ENCODE measurements at places on chromosomes 1 and 21.

DNA sequence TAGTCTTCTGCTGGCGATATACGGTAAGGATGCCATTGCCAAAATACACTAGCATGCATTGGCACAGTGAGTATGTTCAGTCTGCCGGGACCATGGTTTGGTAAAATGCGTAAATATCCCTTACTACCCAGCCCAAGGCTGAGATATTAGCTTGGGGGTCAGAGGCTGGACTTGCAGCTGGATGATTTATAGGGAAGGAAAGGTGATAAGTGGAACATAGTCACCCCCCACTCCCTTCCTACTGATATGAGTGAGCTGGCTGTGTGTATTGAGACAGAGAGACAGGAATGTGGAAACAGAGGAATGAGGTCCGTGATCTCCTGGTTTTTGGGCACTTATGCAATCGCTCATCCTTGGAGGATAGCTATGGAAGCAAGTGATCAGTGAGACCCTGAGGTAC is 642.8 kb downstream of the KCNT2 start:
- DNase-seq, result no peak

DNA sequence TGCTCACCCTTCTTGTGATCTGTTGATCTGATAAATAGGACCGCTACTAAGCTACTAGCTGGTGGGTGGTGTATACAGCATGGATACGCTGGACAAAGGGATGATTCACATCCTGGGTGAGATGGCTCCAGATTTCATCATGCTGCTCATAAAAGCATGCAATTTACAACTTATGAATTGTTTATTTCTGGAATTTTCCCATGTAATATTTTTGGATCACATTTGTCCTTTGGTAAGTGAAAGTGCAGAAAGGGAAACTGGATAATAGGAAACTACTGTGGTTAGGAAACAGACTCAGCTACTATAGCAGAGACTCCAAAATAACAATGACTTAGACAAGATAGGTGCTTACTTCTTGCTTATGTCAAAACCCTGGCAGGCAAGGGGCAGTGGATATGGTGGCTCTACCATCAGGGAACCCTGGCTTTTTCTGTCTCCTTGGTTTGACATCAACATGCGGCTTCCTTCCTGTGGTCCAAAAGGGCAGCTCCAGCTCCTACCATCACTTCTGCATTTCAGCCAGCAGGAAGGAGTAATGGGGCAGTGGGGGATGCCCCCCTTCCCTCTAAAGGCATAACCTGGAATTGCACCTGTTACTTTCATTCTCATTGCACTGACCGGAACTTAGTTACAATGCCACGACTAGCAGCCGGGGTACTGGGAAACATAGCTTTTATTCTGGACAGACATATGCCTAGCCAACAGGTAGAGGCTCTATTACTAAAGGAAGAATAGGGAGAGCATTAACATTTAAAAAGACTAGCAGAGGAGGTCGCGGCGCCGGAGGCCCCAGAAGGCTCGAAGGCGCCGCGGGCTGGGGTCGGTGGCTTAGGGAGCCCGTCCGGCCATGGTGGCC is 13.8 kb upstream of the AK2 start:
- DNase-seq, result no peak

DNA sequence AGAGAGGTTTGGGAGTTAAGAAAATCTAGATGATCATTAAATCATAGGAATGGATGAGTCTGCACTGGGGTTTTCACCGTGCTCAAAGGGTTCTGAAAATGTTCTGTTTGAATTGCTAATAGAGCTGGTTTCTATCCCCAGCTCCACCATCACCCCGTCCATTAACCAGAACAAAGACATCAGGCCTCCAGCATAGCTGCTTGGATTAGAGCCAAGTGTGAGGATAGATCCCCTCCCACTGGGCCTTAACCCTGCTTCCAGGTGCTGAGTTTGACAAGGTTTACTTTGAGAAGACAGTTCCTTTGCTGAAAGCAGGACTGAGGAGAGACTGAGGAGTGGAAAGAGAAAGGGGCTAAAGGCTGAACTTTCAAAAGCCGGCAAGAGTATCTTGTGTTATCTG is 48.3 kb downstream of the MPZL1 start:
- DNase-seq, result peak; percentile 40

DNA sequence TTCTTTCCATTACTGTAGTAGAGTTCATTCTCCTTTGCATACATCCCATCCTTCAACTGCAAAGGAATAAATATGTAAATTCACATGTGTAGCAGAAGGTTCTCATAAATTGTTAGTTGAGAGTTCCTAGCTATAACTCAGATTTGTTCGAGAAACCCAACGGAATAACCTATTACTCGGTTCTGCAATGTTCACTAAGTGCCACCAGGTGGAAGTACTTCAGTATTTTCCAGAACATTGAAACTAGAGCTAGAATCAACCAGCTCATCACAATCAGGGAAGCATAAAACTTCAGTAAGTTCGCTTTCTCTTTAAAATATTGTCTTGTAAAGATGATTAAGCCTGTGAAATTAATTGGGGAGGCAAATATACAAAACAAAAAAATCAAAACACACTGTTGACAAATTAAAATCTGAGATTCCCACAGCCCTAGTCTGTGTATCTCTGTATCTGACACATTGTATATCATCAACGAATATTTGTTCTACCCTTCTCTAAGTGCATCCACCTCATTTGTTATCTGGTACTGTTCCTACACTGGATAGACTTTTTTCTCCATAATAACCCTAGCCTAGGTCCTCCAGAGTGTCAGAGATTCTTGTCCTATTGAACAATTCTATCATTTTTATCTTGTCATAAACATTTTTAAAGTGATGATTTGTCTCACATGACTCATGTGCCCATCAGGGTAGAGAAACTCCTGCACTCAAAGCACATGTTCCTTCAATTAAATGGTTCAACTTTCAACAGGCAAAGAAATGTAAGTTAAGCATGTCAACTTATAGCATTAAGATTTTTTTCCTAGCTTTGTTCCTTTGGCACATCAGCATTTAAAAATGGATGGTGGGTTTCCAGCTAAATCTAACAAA is 31.9 kb downstream of the MROH9 start:
- DNase-seq, result peak; percentile 58

- no peak for DNase-seq
Observed at GRCh38 chr1:97066860-97067259, 345.3 kb downstream of the PTBP2 start.

- no peak for DNase-seq
Observed at GRCh38 chr1:212460376-212460775, 27.7 kb downstream of the NENF start.

Data from NCI-H187 treated with DMSO at 0.1 percent for 48 hours (cell line).